ENCODE measurements at places on chromosomes 13 and 19. TPM values are rescaled to one million over a fixed set of nuclear protein-coding genes. Genes with fewer than 3 reads are reported as not detected.

DNA sequence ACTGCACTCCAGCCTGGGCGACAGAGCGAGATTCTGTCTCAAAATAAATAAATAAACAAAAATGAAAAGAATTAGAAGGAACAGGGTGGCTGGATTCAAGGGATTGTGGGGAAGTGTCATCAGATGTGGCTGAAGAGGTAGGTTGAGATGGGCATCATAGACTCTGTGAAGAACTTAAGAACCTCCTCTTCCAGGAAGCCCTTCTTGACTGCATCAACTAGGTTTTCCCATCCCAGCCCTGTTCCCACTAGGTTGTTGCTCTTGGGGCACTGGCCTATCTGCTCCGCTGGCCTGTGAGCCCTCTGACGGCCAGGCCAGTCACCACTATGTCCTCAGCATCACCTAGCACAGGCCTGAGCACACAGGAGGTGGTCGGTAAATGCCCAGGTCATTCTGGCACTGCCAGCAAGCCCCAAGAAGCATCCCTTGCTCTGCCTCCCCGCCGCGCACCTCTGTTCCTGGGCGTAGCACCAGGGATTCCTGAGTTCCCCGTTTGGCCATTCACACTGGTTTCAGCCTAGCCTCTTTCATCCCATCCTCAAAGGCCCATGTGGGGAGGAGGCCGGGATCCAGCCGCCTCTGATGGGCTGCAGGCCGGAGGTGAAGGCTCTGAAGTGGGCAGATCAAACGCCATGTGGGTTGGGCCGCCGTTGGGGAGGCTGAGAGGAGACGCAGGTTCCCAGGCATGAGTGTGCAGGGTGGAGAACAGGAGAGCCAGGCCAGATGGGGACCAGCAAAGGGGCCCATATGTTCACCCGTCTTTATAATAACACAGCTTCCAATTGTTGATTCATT, 27.6 kb upstream of the SLC1A5 start:
- H3K27me3 ChIP-seq, result no peaks in the 10 kb centered on the region
- H3K36me3 ChIP-seq, result no peaks in the 10 kb centered on the region
- peaks cover 19% of the 10 kb centered on the region for H3K4me1 ChIP-seq
- H3K27ac ChIP-seq, result no peak overlapping the region

GRCh38 chr13:48297131-48297786, 6.3 kb upstream of the RB1 start:
- no peak overlapping the region for H3K4me3 ChIP-seq
- no peaks in the 10 kb centered on the region for H3K4me1 ChIP-seq
- DNase-seq, result no peak

TICAM1 gene
- total RNA-seq, result 12.3 TPM

VMAC gene
- total RNA-seq, result 5.6 TPM

SLC5A5 gene
- total RNA-seq, result not detected
